ENCODE measurements at places on chromosomes 13 and 19. TPM values are rescaled to one million over a fixed set of nuclear protein-coding genes. Genes with fewer than 3 reads are reported as not detected.

The PSG7 gene
- total RNA-seq, result not detected

- H3K27me3 ChIP-seq, result no peaks in the 10 kb centered on the region
- peak; percentile 80 for DNase-seq
- H3K4me1 ChIP-seq, result peaks cover 4% of the 10 kb centered on the region
- H3K36me3 ChIP-seq, result no peaks in the 10 kb centered on the region
Observed at GRCh38 chr13:27270594-27271520, at the start of gene RASL11A. Gene RASL11A, plus strand, starts transcription at chr13:27270830. Its CDS starts 115 bp downstream, at chr13:27270945.

The FGF22 gene
- not detected for total RNA-seq

The NCAN gene
- total RNA-seq, result not detected

The FPR2 gene
- not detected for total RNA-seq

The PALM gene
- total RNA-seq, result 18.9 TPM

DNA sequence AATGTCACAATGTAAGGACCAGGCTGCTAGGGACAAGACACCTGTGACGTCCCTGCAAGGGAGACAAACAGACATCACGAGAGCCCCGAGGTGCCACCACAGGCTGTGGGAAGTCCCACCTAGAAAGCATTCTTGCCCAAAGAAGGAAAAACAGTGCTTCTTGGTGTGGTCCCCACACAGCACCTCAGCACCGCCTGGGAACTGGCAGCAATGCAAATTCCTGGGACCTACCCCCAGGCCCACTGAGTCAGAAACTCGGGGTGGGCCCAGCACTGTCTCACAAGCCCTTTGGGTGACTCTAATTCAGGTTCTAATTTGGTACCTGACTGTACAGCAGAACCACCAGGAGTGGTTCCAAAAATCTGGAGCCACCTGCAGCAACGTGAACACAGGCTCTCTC lies 13.8 kb upstream of the CCNP start:
- H3K27ac ChIP-seq, result no peak overlapping the region
- H3K36me3 ChIP-seq, result peaks cover 48% of the 10 kb centered on the region
- H3K4me3 ChIP-seq, result no peak overlapping the region

The KLF1 gene
- total RNA-seq, result not detected

The SAE1 gene
- 101 TPM for total RNA-seq

The ZNF561 gene
- total RNA-seq, result 39.1 TPM

The SLC6A16 gene
- 7.8 TPM for total RNA-seq

- no peaks in the 10 kb centered on the region for H3K4me1 ChIP-seq
- H3K27me3 ChIP-seq, result no peaks in the 10 kb centered on the region
- H3K36me3 ChIP-seq, result no peaks in the 10 kb centered on the region
- H3K27ac ChIP-seq, result no peak overlapping the region
- H3K4me3 ChIP-seq, result no peak overlapping the region
- DNase-seq, result no peak
Observed at GRCh38 chr13:95123726-95124125, 177.5 kb downstream of the ABCC4 start.

The ZNF552 gene
- 9.6 TPM for total RNA-seq

- H3K4me3 ChIP-seq, result no peak overlapping the region
- H3K27me3 ChIP-seq, result no peaks in the 10 kb centered on the region
Observed at GRCh38 chr13:84431646-84432045, 549.4 kb upstream of the SLITRK1 start.

The ZNF433 gene
- total RNA-seq, result 11.2 TPM

- H3K4me3 ChIP-seq, result no peak overlapping the region
- H3K4me1 ChIP-seq, result peaks cover 7% of the 10 kb centered on the region
- no peaks in the 10 kb centered on the region for H3K27me3 ChIP-seq
- H3K27ac ChIP-seq, result no peak overlapping the region
- DNase-seq, result no peak
Observed at GRCh38 chr13:113744197-113745000, 14.6 kb upstream of the TMEM255B start.

DNA sequence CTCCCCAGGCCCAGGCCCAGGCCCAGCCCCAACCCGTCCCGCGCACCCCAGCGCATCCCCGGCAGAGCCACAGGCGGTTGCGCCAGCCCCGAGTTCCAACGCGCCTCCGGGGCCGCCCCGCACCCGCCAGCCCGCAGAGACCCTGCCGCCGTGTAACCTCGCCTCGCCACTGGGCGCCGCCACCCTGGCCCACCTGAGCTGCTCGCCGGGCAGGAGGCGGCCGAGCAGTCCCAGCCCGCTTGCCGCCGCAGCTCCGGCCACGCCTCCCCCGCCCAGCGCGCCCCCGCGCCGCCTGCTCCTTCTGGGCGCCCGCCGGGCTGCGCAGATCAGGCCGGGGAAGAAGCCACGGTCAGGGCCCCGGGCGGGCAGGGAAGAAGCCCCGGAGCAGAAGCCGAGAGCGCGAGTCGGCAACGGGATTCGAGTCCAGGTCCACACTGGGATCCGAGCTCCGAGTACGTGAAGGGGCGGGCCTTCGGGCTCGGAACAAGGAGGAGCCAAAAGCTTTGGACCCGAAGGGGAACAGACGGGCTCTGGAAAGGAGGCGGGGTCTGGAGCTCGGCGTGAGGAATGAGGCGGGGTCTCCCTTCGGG lies at the start of gene MBOAT7:
Gene MBOAT7 (minus strand): TSS at position 436 of the 590 bp plus-strand sequence. CDS start 1,072 bp downstream, outside the sequence.
- H3K27ac ChIP-seq, result peak within 1 kb of the TSS; percentile 99
- H3K27me3 ChIP-seq, result no peaks in the 10 kb centered on the region
- H3K4me3 ChIP-seq, result peak within 1 kb of the TSS; percentile 33
- no peaks in the 10 kb centered on the region for H3K36me3 ChIP-seq
- no peak for DNase-seq

The CALR3 gene
- total RNA-seq, result 0.58 TPM

DNA sequence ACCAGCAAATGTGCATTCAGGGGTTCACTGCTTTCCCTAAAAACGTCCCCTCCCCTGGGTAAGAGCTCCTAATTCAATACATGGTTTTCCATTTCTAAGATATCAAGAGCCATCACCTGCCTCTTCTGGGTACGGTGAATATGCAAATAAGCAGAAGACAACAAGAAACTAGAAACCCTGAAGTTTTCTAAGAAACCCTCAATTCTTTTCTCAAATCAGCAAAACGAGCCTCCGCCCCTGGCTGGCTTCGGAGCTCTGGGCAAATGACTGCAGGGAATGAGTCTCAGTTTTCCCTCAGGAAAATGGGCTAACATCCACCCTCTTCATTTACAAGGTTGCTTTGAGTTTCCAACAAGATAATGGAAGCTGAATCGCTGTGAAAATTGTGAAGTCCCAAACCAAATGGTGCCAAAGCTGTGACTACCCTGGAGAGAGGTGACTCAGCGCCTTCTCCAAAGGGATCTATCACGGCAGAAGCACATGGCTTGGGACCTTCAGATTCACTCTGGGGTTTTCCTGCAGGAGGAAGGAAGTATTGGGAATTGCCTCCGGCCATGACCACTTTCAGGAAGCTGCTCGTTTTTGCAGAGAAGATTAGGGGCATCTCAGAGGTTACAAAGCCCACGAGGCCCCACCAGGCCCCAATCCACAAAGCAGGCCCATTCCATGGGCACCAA lies 26.6 kb downstream of the KLF2 start:
- no peaks in the 10 kb centered on the region for H3K36me3 ChIP-seq
- H3K27ac ChIP-seq, result no peak overlapping the region
- H3K4me1 ChIP-seq, result no peaks in the 10 kb centered on the region
- H3K4me3 ChIP-seq, result no peak overlapping the region

The ZSCAN18 gene
- 135 TPM for total RNA-seq

- no peak for DNase-seq
- H3K27me3 ChIP-seq, result no peaks in the 10 kb centered on the region
- no peaks in the 10 kb centered on the region for H3K36me3 ChIP-seq
- no peak overlapping the region for H3K4me3 ChIP-seq
- peaks cover 73% of the 10 kb centered on the region for H3K4me1 ChIP-seq
Observed at GRCh38 chr13:40652588-40652940, 13.9 kb downstream of the FOXO1 start.

The KIR2DL1 gene
- not detected for total RNA-seq

GRCh38 chr13:99133230-99133629 lies 67.4 kb upstream of the UBAC2 start:
- H3K36me3 ChIP-seq, result no peaks in the 10 kb centered on the region
- no peak for DNase-seq
- no peaks in the 10 kb centered on the region for H3K27me3 ChIP-seq
- H3K4me3 ChIP-seq, result no peak overlapping the region
- H3K27ac ChIP-seq, result no peak overlapping the region
- H3K4me1 ChIP-seq, result peaks cover 10% of the 10 kb centered on the region

GRCh38 chr13:46934749-46935148 lies 37.9 kb upstream of the HTR2A start:
- H3K27ac ChIP-seq, result no peak overlapping the region
- H3K4me1 ChIP-seq, result no peaks in the 10 kb centered on the region
- no peak for DNase-seq
- no peaks in the 10 kb centered on the region for H3K27me3 ChIP-seq

The C19orf33 gene
- 26.3 TPM for total RNA-seq

The RAB20 gene
- total RNA-seq, result 21.0 TPM

- no peak overlapping the region for H3K4me3 ChIP-seq
- no peak overlapping the region for H3K27ac ChIP-seq
- no peaks in the 10 kb centered on the region for H3K36me3 ChIP-seq
- no peak for DNase-seq
- H3K4me1 ChIP-seq, result no peaks in the 10 kb centered on the region
- H3K27me3 ChIP-seq, result no peaks in the 10 kb centered on the region
Observed at GRCh38 chr19:33828266-33829075, 31.8 kb downstream of the KCTD15 start.

The FBXO27 gene
- total RNA-seq, result 4.1 TPM

DNA sequence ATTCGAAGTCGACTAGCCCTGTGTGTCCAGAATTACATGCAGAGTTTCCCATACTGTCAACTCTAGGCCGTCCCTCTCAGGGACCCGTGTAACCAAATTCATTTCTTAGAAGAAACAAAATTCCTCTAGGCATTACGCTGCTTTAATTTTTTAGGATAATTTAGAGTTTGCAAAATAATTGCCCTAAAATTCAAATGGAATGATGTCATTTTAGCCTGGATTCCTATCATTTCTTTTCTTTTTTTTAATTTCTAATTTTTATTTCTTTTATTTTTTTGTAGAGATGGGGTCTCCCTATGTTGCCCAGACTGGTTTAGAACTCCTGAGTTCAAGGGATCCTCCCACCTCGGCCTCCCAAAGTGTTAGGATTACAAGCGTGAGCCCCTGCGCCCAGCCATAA lies 1.3 kb upstream of the ATP4B start:
- DNase-seq, result no peak
- no peaks in the 10 kb centered on the region for H3K27me3 ChIP-seq
- H3K4me1 ChIP-seq, result no peaks in the 10 kb centered on the region
- H3K4me3 ChIP-seq, result no peak overlapping the region
- H3K27ac ChIP-seq, result no peak overlapping the region

The ENOX1 gene
- total RNA-seq, result 0.13 TPM

The ZNF416 gene
- 10.9 TPM for total RNA-seq

DNA sequence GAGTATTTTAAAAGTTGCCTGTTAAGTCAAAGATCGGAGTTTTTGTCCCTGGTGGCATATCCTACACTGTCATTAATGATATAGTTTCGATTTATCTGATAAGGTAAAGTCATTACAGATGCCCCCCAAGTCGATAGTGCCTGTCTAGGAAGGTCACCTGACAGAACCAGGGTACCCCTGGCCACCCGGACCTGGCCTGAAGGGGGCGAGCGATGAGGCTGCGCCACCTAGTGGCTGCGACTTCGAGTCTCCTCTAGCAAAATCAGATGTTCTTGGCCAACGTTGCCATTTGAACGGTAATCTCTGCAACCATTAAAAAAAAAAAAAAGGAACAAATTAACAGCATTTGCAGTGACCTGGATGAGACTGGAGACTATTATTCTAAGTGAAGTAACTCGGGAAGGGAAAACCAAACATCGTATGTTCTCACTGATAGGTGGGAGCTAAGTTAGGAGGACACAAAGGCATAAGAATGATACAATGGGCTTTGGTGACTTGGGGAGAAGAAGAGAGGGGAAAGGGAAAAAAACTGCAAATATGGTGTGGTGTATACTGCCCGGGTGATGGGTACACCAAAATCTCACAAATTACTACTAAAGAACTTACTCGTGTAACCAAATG lies 565.1 kb downstream of the LIG4 start:
- no peaks in the 10 kb centered on the region for H3K27me3 ChIP-seq
- H3K4me1 ChIP-seq, result no peaks in the 10 kb centered on the region
- DNase-seq, result peak; percentile 46
- no peak overlapping the region for H3K4me3 ChIP-seq
- H3K27ac ChIP-seq, result no peak overlapping the region
- H3K36me3 ChIP-seq, result no peaks in the 10 kb centered on the region

The CRB3 gene
- total RNA-seq, result 52.7 TPM

The SOX21 gene
- total RNA-seq, result 0.20 TPM

The CD177 gene
- not detected for total RNA-seq

- H3K36me3 ChIP-seq, result no peaks in the 10 kb centered on the region
- H3K4me3 ChIP-seq, result no peak overlapping the region
- H3K4me1 ChIP-seq, result peaks cover 26% of the 10 kb centered on the region
Observed at GRCh38 chr13:73703606-73704005, 430.6 kb downstream of the KLF12 start.

- DNase-seq, result no peak
- peaks cover 12% of the 10 kb centered on the region for H3K4me1 ChIP-seq
- no peak overlapping the region for H3K27ac ChIP-seq
- H3K36me3 ChIP-seq, result no peaks in the 10 kb centered on the region
- H3K4me3 ChIP-seq, result no peak overlapping the region
Observed at GRCh38 chr13:46624353-46624752, 71.4 kb downstream of the LRCH1 start.

The CYSLTR2 gene
- total RNA-seq, result 1.8 TPM

DNA sequence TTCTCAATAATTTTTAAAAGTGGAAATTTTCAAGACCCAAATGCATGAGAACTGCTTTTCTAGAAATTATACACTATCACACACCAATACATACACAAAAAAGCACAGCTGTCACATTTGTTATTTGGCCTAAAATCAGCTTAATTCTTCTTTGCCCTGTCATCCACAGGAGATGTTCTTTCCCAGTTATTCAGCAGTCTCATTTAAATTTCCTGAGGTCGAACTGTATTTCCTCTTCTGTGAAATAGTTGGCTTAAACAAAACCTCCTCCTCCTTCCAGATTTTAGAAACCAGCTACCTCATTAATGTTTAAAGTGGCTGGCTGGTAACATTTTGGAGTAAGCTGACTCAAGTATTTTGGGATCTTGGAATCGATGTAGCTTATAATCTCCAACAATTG lies 39.1 kb downstream of the SMAD9 start:
- H3K36me3 ChIP-seq, result peaks cover 24% of the 10 kb centered on the region
- H3K27me3 ChIP-seq, result no peaks in the 10 kb centered on the region
- H3K27ac ChIP-seq, result no peak overlapping the region
- peaks cover 61% of the 10 kb centered on the region for H3K4me1 ChIP-seq

- H3K36me3 ChIP-seq, result no peaks in the 10 kb centered on the region
- H3K4me3 ChIP-seq, result no peak overlapping the region
- no peak for DNase-seq
- H3K27me3 ChIP-seq, result no peaks in the 10 kb centered on the region
- no peak overlapping the region for H3K27ac ChIP-seq
- H3K4me1 ChIP-seq, result no peaks in the 10 kb centered on the region
Observed at GRCh38 chr13:38943231-38943630, 47.4 kb downstream of the STOML3 start.

- H3K27ac ChIP-seq, result no peak overlapping the region
- H3K36me3 ChIP-seq, result no peaks in the 10 kb centered on the region
- peak; percentile 52 for DNase-seq
- no peaks in the 10 kb centered on the region for H3K27me3 ChIP-seq
Observed at GRCh38 chr13:113856716-113857065, 7.2 kb downstream of the GAS6 start.

The RETN gene
- total RNA-seq, result not detected

GRCh38 chr19:44476559-44477408 lies 23.5 kb downstream of the ZNF180 start:
- H3K27me3 ChIP-seq, result no peaks in the 10 kb centered on the region
- DNase-seq, result no peak
- H3K27ac ChIP-seq, result no peak overlapping the region

The ZNF784 gene
- total RNA-seq, result 9.1 TPM
